ENCODE measurements at places on chromosomes 16 and 17. TPM values are rescaled to one million over a fixed set of nuclear protein-coding genes. Genes with fewer than 3 reads are reported as not detected.

Gene SPIRE2
- total RNA-seq: 5.4 TPM

- no peak for DNase-seq
These were observed 3.2 kb downstream of the ZSCAN10 start for GRCh38 chr16:3095869-3096268.

DNA sequence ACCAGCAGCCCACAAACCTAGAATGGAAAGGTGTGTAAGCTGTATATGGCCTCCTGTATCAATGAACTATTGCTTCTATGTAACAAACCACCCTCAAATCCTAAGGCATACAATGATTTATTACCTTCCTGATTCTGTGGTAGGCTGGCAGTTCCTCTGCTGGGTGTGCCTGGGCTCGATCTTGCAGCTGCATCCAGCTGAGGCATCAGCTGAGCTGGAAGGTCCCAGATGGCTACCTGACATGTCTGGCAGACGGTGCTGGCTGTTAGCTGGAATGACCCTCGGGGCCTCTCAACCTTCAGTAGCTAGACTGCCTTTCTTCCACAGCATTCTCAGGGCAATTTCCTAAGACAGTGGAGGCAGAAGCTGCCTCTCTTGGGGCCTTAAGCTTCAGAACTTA lies 152.7 kb downstream of the RAB11FIP4 start:
- no peak for DNase-seq

GRCh38 chr16:6019490-6019991 lies 921.9 kb upstream of the EEF2KMT start:
- DNase-seq: no peak

GRCh38 chr17:3722716-3723115 lies 987 bp upstream of the HASPIN start:
- no peak for DNase-seq

GRCh38 chr17:6327007-6327406 lies 107.9 kb downstream of the AIPL1 start:
- no peak for DNase-seq

GRCh38 chr16:8492690-8493089 lies 97.6 kb downstream of the TMEM114 start:
- DNase-seq: no peak

GRCh38 chr17:47253541-47254402 lies at the start of gene ITGB3:
Gene ITGB3, plus strand, starts transcription at chr17:47253827. Its CDS starts 35 bp downstream, at chr17:47253862.
- DNase-seq: no peak

DNA sequence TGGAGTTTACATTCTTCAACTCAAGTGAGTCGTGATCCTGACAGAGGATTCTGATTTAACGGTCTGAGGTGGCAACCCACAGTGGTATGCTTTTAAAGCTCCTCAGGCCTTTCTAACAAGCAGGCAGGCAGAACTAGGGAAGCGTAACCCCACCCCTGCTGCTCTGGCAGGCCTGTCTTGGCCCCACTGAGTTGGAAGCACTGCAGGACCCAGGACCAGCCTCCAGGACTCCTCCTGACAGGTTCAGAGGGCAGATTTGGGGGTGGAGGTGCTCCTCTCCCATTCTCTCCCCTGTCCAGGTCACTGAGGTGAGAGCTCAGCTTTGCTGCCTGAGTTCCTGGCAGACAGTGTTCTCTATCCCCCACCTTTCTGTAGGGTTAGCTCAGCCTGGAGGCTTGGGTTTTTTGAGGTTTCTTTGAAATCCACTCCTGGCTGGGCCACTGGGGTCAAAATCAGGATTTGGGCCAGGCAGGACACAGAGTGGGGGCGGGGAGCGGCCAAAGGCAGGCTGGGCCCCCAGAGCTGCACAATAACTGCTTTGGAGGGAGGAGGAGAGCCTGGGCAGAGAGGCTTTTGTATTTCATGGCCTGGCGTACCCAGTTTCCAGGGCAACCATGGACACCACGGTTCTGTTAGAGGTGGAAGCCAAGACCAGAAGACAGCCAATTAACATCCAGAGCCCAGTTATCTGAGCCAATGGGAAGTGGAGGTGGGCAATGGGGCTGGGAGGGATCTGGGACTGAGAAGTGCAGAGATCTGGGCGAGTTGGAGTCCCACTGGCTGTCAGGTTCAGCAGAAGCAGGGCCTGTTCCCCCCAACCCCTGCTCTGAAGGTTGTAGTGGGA lies 9.5 kb downstream of the MRPL27 start:
- peak; percentile 40 for DNase-seq

DNA sequence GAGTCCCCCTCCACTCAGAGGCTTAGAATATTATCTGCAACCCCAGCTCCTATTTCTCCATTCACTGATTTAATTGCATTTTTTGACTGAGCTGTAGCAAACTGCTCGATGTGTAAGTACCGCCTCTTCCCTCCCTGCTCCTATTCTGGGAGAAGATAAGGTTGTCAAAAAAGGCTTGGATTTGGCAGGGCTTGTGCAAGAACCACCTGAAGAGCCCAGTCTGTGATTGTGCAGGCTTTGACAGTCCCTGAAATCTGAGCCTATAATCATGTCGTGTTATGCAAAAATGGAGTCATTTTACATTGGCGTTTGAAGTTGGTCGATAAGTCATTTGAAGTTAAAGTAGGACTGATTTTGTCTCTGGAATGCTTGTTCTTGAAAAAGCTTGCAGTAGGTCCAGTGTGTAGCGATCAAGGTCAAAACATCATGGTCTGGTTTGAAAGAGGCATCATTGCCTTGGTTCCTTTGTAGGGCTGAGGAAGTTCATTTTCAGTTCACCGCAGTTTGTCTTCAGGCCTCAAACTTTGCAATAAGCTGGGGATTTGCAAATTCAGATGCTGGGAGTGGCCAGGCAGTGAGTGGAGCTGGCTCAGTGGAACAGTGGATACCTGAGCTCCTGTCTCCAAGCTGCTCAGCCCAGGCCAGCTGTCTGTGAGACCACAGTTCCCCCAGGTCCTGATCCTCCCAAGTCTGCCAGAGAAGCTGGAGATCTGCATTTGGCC lies 68.8 kb downstream of the KATNIP start:
- DNase-seq: no peak

GRCh38 chr16:23125277-23125676 lies 24.0 kb downstream of the USP31 start:
- no peak for DNase-seq

DNA sequence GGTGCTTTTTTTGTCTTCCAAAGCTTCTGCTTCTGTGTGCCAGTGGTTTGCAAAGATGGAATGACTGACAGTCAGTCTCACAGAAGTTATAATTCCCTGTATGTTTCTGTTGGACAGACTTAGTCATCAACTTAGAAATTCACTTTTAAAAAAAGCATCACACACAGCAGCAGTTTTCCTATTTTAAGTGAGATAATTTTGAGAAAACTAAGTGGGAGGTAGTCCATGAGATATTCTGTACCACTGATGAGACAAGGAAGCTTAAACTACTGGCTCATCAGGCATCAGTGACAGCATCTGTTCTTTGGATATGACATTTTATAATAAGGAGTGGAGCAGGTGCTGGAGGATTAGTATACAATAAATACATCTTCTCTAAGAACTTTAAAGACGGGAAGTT lies 20.0 kb downstream of the CNP start:
- no peak for DNase-seq

Gene PSKH1
- 9.9 TPM for total RNA-seq

- DNase-seq: no peak
These were observed 49.1 kb upstream of the CPNE2 start for GRCh38 chr16:57043248-57043647.

GRCh38 chr16:17511340-17511739 lies 40.6 kb upstream of the XYLT1 start:
- DNase-seq: no peak

DNA sequence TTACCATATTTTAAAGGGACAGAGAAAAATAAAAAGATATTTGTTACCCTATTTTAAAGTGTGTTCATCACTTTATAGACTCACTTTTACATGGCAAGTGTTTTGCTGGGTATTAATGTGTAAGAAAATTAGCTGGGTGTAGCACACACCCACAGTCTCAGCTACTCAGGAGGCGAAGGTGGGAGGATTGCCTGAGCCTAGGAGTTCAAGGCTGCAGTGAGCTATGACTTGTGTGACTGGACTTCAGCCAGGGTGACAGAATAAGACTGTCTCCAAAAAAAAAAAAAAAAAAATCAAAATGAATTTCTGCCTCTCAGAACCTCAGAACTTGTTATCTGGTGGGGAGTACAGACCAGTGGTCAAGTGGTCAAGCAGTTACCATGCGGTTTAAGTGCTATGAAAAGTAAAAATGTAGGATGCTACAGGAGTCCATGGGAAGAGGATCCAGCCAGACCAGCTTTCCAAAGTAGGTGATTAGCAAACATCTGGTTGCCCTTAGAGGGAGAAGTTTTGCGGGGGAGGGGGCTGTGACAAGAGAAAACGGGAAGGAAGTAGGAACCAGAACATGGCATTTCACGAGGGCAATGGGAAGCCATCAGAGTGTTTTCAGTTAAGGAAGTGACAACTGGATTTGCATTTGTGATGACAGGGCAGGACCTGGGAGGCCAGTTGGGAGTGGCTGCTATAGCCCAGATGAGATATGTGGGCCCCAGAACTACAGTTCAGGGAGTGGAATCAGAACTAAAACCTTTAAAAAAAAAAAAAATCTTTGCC lies 13.9 kb downstream of the CNEP1R1 start:
- no peak for DNase-seq

DNA sequence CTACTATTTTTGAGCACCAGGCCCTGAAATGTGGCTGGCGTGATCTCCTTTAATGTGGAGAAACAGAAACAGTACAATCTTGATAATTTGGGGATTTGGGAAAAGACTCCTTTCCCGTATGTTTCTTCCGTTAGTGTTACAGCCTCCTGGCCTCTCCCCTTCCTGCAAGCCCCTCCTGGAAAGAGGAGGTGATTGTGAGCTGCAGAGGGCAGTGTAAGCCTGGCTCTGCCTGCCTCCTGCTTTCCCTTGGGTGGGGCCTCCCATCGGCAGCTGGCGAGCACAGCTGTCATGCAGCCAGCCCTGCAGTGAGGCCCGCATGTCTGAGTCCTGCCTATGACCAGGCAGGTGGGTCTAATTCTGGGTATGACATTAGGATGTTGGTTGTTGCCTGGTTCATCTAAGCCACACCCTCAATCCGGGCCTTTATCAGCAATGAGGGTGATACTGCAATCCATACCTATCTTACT lies 48.7 kb upstream of the WSB1 start:
- no peak for DNase-seq

Gene SP6
- 2.2 TPM for total RNA-seq

Measured in urinary bladder (tissue), 4 donors.